ENCODE measurements at places on chromosomes 13 and 19.

- DNase-seq = no peak
Measured at GRCh38 chr13:46577696-46578589, 25.0 kb downstream of the LRCH1 start.

DNA sequence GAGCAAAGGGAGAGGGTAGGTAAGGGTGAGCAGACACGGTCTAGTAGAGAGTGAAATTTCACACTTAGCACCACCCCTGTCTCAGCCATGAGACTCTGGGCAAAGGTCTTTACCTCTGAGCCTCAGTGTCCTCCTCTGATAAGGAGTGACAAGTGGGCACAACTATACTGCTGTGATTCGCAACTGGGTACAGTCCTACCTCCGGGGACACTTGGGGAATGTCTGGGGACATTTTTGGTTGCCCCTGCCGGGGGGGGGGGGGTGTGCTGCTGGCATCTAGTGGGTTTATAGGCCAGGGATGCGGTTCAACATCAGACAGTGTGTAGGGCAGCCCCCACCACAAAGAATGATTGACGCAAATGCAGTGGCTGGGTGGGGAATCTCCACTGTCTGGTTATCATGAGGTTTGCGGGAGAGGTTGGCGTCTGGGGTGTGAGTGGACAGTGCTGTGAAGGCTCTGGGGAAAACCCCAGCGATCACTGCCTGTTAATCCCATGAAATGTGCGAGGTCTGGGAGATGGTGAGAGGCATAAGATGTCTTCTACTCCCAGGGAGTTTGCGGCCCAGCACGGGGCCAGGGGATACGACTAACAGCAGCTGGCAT lies 4.3 kb downstream of the NACC1 start:
- DNase-seq = no peak

DNA sequence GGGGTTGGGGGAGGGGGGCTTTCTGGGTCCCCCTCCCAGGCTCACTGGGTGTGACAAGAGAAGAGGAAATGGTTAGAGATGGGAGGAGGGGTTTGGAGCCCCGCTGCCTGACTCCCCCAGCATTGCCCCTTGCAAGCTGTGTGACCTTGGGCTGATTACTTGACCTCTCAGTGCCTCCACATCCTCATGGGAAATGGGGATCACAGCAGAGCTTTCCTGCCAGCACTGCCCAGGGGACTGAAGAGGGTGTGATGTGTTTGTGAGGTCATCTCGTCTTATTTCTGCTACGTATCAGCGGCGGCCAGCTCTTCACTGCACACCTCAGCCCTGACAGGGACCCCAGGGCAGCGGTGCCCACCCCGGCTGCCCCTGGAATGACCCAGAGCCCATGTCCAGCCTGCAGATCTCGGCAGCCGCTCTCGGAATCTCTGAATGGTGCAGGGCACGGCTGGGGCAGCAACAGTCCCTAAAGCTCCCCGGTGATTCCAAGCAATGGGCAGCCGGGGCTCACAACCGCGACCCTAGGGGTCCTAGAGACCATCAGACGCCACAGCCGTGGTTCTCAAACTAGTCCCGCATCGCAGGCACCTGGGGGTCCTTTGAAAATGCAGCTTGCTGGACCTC lies 8.4 kb downstream of the PNMA8B start:
- no peak for DNase-seq

DNA sequence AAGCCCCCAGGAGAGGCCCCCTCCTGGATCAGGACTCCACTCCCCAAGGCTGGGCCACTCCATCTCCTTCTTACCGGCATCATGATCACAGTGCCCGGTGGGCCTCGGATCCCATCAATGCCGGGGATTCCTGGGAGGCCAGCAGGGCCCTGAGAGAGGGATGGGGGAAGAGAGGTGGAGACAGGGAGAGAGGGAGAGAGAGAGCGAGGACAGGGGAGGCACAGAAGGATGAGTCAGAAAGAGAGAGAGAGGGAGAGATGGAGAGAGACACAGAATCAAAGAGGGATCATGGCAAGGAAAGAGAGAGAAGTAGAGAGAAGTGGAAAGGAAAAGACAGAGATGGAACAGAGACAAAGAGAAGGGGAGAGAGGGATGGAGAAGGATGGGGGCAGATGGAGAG lies 13.8 kb downstream of the COL5A3 start:
- DNase-seq = no peak

DNA sequence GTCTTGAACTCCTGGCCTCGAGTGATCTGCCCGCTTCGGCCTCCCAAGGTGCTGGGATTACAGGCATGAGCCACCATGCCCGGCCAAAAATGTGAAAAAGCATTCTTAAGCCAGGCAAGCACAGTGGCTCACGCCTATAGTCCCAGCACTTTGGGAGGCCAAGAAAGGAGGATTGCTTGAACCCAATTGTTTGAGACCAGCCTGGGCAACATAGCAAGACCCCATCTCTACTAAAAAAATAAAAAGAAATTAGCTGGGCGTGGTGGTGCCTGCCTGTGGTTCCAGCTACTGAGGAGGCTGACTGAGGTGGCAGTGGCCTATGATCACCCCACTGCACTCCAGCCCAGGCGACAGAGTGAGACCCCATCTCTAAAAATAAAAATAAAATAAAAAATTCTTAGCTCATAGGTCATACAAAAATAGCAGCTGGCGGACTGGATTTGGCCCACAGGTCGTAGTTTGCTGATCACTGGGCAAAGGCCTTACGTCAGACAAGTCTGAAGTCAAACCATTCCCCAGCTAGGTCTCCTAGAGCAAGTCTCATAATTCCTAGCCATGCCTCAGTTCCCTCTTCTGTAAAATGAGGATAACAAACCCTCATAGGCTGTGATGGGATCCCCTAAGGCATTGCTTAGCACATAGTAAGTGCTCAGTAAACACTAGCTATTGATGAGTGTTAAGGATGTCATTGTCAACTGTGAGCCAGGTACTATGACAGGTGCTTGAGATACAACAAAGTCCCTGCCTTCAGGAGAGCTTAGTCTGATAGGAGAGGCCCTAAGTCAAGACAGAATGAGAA lies 36.0 kb downstream of the INSR start:
- no peak for DNase-seq
